Adipocyte (in vitro differentiated cells): ENCODE measurements at places on chromosomes 5 and 9.

- no peak for DNase-seq
Observed at GRCh38 chr5:6674421-6674820, 38.8 kb upstream of the TENT4A start.

DNA sequence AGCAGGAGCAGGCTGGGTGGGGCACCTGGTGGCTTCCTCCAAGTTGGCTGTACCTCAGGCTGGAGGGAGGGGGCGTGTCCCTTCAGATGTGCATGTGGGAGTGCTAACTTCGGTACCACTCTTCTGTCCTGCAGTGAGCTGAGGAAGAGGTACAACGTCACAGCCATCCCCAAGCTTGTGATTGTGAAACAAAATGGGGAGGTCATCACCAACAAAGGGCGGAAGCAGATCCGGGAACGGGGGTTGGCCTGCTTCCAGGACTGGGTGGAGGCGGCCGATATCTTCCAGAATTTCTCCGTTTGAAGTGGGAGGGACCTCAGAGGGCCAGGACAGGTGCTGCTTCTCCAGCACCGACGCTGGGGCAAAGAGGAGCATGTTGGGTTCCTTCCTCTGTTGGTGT lies 9.3 kb downstream of the NXNL2 start:
- no peak for DNase-seq

DNA sequence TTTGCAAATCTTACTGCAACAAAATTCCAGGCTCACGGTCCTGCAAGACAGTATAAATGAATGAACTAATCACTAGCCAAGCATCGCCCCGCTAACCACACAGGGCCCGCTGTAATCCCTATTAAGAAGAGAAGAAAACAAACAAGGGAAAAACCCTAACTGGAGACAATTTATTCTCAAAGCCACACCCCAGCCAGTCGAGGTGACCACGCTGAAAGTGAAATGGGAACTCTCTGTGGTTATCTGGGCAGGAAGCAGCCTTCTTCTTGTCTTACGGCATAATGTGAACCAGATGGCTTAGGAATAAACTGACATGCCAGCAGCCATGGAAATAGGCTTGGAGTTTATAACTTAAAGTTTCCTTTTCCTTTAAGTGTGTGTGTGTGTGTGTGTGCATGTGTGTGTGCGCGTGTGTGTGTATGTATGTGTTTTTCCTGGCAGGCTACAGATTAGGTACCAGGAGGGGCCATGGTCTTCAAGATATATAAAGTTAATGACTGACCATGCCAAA lies 120.2 kb downstream of the SEMA6A start:
- peak; percentile 91 for DNase-seq

GRCh38 chr9:71524996-71525580 lies 243.2 kb downstream of the CEMIP2 start:
- DNase-seq = no peak

DNA sequence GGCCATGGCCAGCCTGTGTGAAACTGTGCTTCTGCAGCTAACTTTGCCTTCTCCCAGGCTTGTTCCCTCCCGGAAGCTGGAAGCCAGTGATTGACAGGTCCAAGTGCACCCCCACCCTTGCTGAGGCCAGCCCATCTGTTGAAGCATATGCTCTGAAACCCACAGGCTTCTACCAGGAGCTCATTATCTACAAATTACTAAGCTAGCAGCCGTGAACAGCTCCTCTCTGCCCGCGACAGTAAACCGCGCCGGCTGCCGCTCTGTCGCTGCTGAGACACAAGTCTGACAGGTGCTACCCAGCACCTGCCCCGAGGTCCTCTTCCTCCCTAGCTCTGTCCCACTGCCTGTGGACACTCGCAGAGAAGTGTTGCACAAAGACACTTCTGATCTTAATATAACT lies 490.9 kb downstream of the GADD45G start:
- DNase-seq = no peak

DNA sequence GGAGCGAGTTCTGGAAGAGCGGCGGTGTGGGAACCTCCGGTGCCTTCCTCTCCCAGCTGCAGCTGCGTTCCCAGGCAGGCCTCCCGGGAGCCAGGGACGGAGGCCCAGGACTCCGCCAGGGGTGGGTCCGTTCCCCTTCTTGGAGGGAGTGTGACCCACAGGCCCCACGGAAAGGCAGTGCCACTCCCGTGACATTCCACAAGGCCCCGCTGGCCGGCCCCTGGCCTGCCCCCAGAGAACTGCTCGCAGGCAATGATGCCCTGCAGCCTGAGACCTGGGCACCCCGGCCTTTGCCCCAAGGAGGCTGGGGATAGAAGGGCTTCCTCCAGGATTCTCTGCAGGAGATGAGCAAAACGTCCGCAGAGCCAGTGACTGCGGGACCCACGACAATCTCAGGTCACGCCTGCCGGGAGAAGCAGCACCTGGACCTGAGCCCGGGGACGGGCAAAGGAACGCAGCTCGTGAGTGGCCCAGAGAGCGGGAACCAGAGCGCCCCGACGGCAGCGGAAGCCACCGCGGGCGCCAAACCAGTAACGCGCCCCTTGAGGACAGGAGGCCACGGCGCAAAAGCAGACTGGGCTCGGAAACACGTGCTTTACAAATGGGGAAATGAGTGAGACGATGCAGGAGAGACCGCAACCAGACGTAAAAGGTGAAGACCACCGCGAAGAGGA lies 9.3 kb downstream of the OBP2B start:
- no peak for DNase-seq

DNA sequence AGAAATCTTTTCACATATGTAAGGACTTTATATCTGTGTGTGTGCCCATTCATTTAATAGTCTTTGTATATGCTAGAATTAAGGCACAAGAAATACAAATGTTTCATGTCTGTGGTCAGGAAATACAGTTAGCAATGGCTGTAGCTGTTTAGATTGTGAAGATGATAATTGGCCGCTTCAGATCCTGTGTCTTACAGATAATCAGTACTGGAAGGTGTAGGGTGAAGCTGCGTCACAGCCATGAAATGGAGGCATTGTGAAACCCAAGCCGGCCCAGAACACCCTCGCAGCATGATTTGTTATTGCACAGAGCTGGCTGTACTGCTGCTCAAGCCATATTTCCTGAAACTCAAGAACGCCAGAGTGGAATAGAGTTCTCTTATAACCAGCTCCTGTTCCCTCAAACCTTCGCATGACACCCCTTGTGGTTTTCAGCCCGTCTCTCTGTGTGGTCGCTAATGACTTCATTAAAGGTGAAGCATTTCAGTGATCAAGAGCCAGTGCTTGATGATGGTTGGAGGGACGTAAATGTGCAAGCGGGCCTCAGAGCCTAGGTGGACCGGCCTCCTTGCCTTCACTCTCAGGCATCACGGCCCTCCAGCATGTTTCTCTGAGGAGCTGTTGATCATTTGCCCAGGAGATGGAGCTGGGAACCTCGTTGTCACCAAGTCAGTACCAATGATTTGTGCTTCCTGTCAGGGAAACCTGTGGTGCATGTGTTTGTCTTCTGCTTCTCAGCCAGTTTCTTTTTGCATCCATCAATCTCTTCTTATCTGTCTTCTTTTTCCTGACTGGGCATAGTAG lies 80.1 kb downstream of the F2RL2 start:
- no peak for DNase-seq

- DNase-seq = no peak
Observed at GRCh38 chr9:124452326-124452725, 2.1 kb downstream of the ADGRD2 start.

- DNase-seq = no peak
Observed at GRCh38 chr5:6492934-6493333, 44.3 kb downstream of the UBE2QL1 start.

- DNase-seq = peak; percentile 97
Observed at GRCh38 chr5:168076561-168076991, 214.9 kb upstream of the WWC1 start.

GRCh38 chr5:68441309-68442073 lies 225.9 kb downstream of the PIK3R1 start:
- no peak for DNase-seq

DNA sequence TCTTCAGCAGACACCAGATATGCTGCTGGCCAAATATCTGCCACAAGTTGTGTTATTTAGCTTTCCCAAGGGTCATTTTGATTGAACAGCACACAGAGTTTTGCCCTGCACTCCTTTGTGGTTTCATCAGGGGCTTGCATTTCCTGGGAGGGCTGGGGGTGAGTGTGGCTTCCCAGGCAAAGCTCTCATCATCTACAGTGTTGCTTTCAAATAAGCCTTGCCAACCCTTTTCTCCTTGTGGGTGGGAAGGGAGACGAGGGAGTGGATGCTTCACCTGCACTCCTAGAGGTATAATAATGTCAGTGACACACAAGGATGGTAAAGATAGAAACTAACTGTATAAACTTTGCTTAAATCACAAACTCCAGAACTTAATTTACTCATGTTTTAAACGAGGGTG lies 107.0 kb downstream of the MARCHF11 start:
- DNase-seq = no peak

DNA sequence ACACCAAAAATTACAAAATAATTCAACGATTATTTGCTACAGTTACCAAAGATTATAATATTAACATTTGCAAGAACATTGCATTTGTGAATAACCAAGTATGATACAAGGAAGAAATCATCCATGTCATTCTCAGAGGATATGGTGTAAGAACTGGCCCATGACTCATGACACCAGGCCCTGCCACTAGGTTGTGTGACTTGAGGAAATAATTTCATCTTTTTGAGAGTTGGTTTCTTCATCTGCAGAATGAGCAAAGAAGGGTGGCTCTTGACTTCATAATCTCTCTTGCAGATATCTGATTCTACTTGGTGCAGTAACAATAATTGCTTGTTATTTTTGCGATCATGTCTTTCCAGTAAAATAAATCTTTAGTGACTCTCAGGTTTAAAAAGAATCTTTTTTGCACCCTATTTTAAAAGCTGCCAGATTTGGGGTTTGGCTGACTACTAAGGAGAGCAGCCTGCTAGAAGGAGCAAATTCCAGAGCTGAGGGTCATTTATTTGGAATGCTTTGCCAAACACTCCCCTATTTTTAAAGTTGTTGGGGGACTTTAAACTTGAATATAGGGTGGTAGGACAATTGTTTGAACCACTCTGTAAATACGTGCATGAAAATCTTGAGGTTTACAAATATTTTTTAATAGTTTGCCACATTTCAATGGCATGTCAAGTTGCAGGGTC lies 23.5 kb downstream of the ITGA1 start:
- DNase-seq = peak; percentile 69

GRCh38 chr5:146921225-146921624 lies 42.7 kb upstream of the PPP2R2B start:
- no peak for DNase-seq

GRCh38 chr9:87501806-87502205 lies 4.1 kb downstream of the DAPK1 start:
- DNase-seq = no peak

- no peak for DNase-seq
Observed at GRCh38 chr9:135507104-135508035, 6.9 kb downstream of the MRPS2 start.

- DNase-seq = no peak
Observed at GRCh38 chr5:147690595-147690994, 91.9 kb downstream of the JAKMIP2 start.

- DNase-seq = no peak
Observed at GRCh38 chr9:134929193-134930158, 11.8 kb upstream of the FCN1 start.

DNA sequence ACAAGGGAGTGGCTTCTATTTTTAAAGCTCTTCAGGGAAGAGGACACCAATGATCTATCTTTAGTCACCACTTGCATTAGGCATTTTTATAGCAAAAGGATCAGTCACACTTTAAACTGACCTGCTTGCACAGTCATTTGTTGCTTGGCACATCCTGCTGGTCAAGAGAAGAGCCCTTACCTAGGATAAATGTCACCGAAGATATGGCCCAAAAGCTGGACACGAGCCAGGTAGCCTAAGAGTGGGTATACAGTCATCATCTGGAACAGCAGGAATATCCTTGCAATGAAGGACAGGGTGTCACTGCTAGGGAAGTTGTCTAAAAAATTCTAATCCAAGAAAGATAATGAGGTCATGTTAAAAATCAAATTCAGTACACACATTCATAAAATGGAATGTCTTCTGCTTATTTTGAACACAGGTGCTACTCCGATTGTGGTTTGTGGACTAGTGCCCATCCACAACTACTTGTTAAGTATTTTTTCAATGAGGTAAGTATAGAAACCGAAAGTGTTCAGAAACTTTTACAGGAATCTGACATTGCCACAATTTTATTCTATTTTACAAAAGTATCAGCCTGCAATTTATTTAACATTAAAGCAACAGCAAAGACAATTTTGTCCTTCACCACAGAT lies 78.4 kb downstream of the SLC38A9 start:
- DNase-seq = peak; percentile 33

- DNase-seq = no peak
Observed at GRCh38 chr5:144194144-144194543, 23.5 kb downstream of the KCTD16 start.

- DNase-seq = no peak
Observed at GRCh38 chr5:110040178-110040577, 350.5 kb downstream of the MAN2A1 start.

DNA sequence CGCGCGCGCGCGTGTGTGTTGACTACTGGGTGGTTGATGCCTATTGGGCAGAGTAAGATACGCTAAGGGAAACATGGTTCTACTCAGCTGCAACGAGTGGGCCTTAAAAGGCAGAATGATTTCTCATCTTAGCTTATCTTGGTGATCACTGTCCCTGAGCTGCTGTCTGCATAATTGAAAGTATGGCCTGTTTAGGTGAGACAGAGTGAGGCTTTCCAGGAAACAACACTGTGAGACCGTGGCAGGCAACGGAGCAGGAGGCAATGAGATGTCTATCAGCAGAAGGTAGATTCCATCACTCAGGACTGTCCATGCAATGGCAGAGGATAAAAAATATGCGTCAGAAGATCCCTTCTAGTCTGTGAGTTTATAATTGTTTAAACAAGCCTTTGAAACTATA lies 277.2 kb downstream of the TRIM32 start:
- no peak for DNase-seq

DNA sequence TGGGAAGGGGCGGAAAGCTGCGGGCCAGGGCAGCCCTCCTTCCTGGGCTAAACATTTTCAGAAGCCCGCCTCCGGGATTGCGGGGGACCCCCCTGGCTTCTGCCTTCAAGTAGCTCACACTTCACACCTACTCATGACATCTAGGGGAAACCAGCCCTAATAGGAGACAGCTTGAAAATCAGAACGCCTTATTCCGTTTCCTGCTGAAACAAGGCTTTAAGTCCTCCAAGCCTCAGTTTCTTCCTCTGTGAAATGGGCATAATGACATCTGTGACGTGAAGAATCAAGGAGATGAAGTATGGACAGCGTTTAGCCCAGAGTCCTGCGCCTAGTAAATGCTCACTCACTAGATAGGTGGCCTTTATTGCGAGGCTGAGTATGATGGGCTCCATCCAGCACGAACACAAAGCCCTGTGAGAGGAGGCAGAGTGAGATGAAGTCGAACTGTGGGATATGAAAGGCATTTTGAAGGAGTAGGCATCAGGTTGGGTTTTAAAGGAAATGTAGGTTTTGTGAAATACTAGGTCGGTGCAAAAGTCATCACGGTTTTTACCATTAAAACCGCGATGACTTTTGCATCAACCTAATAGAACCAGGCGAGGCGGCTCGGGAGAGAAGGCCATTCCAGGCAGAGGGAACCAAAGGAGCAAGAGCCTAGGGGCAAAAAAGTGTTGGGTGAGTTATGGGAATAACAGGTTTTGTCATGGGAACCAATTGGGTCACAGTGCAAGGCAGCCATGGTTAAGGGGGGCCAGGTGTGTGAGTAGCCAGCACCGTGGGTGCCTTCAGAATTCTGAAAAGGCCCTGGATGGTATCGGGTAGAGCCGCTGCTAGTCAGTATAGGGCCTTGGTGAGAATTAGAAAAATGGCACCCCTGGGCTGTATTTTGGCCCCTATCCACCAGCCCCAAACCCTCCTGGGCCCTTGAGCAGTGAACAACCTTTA lies 1.0 kb upstream of the TSC1 start:
- DNase-seq = no peak
